NCI-H446 treated with DMSO at 0.1 percent for 48 hours (cell line): ENCODE measurements at places on chromosomes 5 and 9.

DNA sequence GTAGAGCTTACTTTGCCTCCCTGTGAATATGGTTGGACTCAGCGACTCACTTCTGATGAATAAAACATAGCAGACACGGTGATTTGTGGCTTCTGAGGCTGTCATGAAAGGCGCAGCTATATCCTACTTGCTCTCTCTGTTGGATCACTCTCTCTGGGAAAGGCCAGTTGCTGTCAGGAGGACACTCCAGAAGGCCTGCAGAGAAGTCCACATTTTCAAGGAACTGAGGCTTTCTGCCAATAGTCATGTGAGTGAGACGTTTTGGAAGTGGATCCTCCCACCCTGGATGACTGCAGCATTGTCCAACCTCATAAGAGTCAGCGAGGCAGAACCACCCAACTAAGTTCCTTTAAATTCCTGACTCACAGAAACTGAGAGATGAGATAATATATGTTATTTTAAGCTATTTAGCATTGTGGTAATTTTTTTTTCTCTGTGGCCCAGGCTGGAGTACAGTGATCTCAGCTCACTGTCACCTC lies 156.0 kb upstream of the MAST4 start:
- no peak for DNase-seq

DNA sequence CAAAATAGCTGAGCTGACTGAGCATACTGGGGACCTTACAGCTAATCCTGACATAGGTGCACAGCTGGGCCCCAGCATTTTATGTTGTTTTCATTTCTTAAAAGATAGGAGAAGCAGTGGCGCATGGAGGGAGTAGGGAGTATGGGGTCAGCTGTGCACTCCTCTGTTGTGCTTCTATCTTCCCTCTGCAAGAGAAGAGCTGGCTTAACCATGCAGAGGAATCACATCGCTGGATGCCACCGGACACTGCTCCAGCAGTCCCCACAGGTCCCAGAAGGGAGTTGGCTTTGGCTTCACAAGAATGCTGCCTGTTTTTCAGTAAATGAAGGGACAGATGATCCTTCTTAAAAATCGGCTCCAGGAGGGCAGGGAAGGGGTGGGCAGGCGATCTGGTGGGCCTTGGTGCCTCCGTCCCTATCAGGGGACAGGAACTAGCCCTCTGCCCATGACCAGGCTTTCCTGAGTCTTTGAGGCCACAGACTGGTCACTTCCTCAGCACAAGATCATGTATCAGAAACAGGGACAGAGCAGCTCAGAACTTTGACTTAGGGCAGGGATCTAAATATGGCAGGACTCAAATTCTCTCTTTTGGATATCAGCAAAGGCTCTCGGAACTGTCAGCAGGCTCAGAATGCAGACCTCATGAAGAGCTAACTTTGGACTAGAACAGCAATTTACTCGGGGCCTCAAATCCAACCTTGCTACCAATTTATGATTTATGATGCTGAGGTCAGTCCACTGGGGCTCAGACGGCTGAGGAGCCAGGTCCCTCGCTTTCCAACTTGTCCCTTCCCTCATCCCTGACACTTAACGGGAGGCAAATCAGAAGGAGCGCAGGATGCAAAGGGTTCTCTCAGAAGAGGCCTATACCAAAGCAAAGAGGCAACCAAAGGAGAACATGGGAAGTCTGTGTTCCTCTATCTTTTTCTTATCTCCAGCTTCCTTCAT lies 47.2 kb downstream of the MARCHF3 start:
- DNase-seq, result no peak

DNA sequence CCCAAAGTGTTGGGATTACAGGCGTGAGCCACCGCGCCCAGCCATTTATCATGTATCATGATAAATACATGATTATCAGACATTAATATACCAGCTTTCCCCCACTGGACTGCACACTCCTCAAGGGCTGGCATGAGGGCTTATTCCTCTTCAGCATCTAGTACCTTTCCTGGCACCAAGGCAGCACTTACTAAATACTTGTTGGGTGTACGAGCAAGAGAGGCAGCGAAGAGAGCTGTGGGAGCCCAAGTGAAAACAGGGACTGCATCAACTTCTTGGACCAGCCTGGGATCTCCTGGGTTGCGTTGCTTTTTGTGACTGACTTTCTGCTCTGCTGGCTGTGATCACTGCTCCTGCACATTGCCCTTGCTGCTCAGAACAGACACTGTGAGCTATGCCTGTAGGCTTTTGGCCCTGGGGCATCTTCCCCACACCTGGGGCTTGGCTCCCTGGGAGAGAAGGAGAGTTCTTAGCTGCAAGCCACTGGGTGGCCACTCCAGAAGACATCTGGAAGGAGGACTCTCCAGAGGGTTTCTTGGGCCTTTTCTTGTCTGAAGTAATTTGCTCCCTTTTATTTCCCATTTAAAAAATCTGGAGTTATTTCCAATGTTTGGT lies 224.3 kb downstream of the NR3C1 start:
- no peak for DNase-seq

- no peak for DNase-seq
These were observed 272.1 kb upstream of the CCNG1 start for GRCh38 chr5:163165277-163165676.

- DNase-seq, result no peak
These were observed 370.9 kb upstream of the PRR16 start for GRCh38 chr5:120093178-120093577.

DNA sequence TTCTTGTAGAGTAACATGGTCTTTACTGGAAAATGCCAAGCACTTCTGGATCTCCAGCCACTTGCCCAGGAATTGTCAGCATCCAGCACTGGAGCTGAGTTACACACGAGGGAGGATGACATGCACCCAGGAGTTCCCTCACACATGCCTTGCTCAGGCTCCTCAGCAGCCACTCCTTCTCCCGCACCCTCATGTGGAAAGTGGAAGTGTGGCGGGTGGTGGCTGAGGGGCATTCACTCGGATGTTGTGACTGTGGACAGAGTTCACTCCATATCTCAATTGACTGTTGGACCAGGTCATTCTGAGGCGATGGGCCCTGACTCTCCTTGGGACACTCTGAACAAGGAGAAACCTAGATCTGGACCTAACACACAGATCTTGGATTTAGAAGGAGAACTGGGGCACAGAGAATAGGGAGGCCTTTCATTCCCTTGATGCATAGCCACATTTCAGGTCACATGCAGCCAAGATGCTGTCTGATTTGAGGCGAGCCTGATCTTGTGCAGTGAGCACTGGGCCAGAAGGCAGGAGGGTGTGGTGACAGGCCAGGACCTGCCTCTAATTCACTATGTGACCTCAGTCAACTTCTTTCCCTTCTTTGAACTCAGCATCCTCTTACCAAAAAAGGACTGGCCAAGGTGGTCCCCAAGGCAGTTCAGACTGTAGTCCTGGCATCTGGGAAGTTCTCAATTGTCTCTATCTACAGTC lies 62.1 kb downstream of the CYSTM1 start:
- no peak for DNase-seq

DNA sequence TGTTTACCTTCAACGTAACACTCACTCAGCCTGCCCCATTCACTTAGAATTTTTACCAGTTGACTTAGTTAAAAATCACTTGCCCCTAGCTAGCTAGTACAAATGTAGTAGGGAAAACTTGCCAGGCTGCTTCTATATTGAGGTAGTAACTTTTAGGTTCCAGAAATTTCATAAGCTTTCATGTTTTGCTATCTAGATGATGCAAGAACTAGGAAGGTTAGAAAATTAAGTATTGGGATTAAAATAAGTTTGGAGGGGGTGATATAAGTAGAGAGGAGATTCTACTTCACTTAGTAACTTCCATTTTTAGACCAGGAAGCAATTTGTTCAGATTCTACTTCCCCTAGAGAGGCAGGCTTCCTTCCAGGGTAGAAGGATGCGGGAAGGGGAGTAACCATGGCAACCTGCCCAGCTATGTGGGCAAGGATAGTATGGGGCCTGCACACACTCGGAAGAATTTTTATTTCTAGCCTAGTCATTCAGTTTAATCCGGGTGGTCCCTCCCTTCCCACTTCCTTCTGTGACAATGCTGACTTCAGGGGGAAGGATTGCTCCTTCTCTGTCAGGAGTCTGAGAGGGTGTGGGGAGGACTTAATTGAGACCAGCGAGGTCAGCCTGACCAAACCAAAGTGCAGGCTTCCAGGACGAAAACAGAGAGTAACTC lies 4.2 kb downstream of the DAB2 start:
- no peak for DNase-seq

GRCh38 chr5:105506692-105507277 lies 1944.2 kb upstream of the NUDT12 start:
- no peak for DNase-seq

DNA sequence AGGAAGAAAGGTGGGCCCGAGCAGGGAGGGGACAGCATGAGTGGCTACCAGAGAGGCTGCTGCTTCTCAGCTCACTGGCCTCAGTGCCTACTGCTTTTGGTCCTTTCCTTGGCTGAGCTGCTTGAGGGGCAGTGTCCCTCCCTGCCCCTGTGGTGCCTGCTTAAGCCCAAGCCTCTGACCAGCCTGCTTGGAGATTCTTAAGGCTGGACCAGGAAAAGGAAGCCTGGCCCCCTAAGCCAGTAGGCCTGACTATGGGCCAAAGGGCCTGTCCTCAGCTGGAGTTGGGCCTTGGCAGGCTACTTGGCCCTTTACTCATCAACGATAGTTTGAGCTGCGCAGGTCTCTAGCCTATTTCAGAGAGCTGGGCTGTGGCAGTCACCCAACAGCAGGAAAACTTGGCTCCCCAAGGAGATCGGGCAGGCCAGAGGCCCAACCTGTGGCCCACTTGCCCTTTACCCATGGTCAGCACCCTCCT lies 24.9 kb downstream of the TCF7 start:
- no peak for DNase-seq

- DNase-seq, result no peak
These were observed 34.2 kb downstream of the EFNA5 start for GRCh38 chr5:107636555-107636954.

- no peak for DNase-seq
These were observed 422.1 kb upstream of the PIK3R1 start for GRCh38 chr5:67793418-67793817.

- no peak for DNase-seq
These were observed 1.0 kb downstream of the CSF1R start for GRCh38 chr5:150085191-150085912.

DNA sequence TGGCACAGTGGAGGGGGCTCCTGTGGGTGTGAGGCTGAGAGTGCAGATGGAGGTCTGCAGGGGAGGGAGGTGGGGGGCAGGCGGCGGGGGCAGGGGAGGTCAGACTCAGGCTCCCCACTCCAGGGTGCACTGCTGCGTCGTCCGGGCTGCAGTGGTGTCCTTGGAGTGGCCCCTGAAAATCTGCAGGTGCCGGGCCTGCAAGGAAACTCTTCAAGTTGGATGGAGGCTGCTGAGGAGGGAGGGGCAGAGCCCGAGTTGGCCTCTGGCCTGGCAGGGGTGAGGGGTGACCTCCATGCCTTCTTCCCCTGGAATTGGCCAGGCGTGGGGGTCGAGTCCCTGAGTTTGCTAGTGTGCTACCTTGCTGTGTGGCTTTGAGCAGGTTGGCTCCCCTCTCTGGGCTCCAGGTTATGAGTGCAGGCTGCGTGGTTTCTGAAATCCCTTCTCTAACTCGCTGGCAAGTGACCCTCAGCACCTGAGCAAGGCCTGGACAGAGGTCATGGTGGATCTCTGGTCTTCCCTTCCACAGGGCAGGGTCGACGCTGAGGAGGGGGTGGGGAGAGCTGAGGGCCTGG lies 888 bp downstream of the ADAMTSL2 start:
- no peak for DNase-seq

DNA sequence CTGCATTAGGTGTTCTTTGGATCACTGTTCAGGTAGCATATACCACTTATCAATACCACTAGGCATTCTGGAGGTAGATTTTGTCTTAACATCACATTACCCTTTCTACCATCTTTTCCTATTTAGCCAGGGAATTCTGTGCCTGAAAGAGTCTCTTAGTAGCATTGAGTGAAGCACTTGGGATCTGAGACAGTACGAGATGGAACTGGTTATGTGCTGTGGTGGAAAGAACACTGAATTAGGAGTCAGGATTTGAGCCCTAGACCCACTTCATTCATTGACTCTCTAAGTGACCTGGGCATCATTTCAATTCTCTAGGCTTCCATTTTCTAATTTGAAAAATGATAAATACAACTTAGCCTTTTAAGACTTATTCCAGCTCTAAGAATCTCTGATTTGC lies 291.1 kb downstream of the DMAC1 start:
- no peak for DNase-seq

DNA sequence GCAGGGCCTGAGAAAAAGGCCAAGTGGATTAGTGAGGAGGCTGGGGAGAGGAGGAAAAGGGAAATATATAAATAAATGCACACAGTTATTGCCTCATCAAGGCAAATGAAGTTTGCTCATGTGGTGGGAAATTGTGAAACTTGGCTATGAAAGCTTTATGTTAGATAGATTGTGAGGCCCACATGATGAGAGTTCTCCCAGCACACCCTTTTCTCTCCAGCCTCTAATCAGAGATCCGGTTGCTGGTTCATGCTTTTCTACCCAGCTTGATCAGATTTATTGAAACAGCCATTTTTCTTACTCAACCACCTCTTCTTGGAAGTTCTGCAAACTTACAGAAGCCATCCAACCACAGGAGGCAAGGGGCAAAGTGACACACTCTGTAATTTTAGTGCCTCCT lies 125.8 kb upstream of the KLF4 start:
- DNase-seq, result no peak

DNA sequence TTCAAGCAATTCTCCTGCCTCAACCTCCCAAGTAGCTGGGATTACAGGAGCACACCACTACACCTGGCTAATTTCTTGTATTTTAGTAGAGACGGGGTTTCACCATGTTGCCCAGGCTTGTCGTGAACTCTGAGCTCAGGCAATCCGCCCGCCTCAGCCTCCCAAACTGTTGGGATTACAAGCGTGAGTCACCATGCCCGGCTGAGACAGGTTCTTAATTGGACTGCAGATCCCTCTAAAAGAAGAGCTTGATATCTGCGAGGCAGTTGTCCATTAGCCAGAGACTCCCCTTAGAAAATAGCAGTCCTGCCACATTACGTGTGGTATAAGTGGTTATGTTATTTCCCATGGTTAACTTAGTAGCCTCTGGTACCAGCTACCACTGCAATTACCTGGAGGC lies 46.6 kb upstream of the NPR3 start:
- DNase-seq, result no peak

DNA sequence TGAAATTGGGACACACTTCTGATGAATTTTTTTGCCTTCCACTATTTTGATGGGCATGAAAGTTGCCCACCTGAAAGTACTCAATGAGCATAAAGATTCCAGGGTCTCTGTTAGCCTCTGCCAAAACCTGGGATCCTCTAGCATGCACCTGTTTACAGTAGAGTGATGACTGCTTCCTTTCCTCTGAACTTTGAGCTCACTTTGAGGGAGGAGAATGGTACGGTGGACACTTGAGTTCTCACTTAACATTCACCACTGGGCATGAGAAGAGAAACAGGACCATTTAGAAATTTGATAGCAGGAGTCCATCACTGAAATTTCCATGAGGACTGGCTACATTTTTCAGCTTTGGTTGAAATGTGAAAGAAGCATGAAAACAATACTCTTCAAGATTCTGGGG lies 374.8 kb downstream of the KDM4C start:
- DNase-seq, result no peak

DNA sequence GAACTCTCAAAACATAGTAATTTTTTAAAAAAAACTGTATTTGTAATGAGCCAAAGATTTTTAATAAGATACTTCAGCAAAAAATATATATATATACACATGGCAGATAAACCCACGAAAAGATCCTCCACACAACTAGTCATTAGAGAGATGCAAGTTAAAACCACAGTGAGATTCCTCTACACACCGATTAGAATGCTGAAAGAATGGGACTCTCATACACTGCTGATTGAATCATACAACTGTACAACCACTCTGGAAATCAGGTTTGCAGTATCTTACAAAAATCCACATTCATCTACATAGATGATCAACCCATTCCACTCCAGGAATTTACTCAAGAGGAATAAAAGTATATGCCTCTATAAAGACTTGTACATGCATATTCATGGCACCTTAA lies 43.7 kb downstream of the RASEF start:
- no peak for DNase-seq

- DNase-seq, result no peak
These were observed 2.9 kb upstream of the LPCAT1 start for GRCh38 chr5:1526681-1527131.
